Left hindlimb (tissue), 1 donor: ENCODE measurements at places on chromosomes 7 and 10.

- no peak for DNase-seq
Measured at GRCh38 chr10:121766426-121766825, 161.4 kb downstream of the ATE1 start.

GRCh38 chr7:868189-868486 lies 8.2 kb upstream of the GET4 start:
- DNase-seq, result no peak

DNA sequence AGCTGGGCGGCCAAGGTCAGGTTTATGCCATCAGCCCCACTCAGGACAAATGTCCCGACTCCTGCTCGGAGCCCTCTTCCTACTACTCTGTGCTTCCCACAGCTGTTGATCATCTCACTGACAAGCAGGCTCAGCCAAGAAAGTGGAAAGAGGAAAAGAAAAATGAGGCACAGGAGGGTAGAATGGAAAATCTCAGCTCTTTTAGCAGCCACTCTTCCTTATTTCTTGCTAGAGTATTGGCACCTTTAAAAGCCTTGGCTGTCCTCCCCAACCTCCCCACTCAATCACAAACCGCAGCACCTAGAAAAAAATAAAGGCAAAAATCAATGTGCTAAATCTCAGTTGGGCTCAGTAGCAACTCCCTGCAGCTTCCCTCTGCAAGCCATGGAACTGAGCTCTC lies 35.3 kb upstream of the AGK start:
- DNase-seq, result no peak

- DNase-seq, result no peak
Measured at GRCh38 chr7:157751951-157752673, 415.3 kb downstream of the DNAJB6 start.

GRCh38 chr10:71269301-71270288 lies 49.5 kb upstream of the SLC29A3 start:
- DNase-seq, result no peak

- DNase-seq, result no peak
Measured at GRCh38 chr7:21544715-21545114, 1.9 kb downstream of the DNAH11 start.
